ENCODE measurements at places on chromosomes 7 and 10. TPM values are rescaled to one million over a fixed set of nuclear protein-coding genes. Genes with fewer than 3 reads are reported as not detected.

Gene ZFYVE27
- total RNA-seq, result 28.3 TPM

Gene CCDC71L
- 28.1 TPM for total RNA-seq

GRCh38 chr7:74494076-74494548, 40.4 kb downstream of the GTF2IRD1 start:
- no peak for DNase-seq

- DNase-seq, result peak; percentile 54
Measured at GRCh38 chr7:95772298-95772770, at the start of gene DYNC1I1. Gene DYNC1I1 (plus strand): TSS chr7:95772554. CDS start chr7:95804730, 32,176 bp downstream.

DNA sequence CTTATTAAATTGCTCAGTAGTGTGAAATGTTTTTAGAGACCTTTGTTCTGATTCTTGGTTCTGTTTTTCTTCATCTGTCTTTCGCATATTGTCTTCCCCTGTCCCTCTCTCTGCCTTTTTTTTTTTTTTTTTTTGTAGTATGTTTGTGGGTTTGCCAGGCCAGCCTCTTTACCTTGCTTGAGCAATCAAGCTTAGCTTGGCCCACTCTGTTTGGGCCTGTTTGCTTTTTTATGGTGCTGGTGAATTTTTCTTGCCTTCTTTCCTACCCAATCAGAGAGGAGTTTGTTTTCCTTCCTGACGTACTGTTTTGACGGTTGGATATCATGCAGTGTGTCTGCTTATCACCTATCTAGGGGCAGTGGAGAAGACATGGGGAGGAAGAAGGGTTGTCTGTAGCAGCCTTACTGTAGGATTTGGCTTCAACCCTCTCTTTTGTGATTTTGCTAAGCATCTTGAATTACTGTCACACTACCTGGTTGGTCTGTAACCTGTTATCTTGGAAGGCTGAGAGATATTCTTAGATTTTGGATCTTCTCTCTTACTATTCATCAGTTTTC, 64.0 kb downstream of the BBS9 start:
- DNase-seq, result no peak

DNA sequence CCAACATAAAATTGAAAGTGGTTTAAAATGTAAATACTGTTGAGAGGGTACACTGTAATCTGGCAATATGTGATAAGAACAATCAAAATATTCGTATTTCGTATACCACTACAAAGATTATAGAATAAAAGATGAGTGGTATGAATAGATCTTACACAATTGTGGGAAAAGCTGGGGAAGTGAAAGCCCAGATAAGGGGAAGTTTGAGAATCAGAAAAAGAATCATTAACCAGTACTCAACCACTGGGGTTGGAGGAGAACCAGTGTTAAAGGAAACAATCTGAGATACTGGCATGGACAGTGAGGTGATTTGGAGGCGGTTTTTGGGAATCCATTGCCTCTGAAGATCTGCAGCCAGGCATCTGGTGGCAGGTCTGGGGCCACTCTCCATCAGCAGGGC, 59.7 kb upstream of the CDK14 start:
- DNase-seq, result no peak

GRCh38 chr7:155333346-155334234, 35.9 kb downstream of the INSIG1 start:
- no peak for DNase-seq

DNA sequence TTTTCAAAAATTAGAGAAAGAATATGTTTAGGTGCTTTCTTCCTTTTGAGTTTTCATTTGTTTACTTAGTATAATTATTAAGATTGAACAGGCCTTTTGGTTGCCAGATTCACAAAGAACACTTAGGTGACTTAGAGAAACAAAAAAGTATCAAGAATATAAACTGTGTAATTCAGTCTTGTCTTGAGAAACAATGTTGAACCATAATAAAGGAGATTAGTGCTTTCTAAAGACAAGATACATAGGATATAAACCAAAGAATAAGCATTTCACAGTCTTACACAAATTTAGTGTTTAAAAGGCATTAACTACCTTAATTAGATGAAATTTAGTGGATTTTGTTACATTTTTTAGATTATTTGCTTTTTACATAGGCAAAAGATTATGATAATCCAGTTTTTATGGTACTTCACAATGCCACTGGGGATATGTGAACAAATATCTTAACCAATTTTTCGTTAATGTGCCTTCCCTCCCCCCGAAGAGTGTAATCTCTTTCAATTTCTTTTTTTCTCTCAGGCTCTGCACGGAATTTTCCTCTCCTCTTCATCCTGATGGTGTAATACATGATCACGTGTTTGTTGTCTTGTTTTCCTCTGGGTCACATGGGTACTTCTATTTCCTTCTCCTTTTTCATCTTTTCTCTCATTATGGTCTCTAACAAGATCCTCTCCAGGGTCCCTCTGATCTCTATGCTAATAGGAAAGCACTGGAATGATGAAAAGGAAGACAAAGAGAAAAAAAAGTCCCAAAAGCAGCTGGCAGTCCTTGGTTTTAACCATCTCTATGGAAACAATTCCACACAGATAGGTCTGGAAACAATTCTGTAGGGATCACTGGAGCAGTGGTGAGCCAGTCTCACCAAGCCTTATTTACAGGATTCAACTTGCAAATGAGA, 3.7 kb upstream of the HNRNPH3 start:
- DNase-seq, result no peak
